ENCODE measurements at places on chromosomes 16 and 17.

DNA sequence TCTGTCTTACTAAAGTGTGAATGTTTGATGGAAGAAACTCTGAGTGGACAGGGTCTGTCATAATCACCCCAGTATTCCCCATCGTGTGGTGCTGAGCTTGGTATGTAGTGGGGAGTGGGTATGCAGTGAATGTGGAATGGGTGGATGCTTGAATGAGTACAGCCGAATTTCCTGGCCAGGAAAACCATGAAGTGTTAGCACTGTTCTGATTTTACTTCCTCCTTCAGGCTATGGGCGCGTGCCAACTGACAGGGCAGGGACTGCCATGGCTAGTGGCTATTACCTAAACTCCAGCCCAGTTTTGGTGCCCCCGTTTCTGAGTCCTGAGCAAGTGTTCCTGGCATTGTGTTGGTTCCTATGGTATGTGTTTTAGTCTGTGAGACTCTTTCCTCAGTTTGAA lies 48.6 kb downstream of the PRKCA start:
- no peak for DNase-seq

GRCh38 chr16:48386559-48387312 lies 1.5 kb upstream of the SIAH1 start:
- no peak for DNase-seq

DNA sequence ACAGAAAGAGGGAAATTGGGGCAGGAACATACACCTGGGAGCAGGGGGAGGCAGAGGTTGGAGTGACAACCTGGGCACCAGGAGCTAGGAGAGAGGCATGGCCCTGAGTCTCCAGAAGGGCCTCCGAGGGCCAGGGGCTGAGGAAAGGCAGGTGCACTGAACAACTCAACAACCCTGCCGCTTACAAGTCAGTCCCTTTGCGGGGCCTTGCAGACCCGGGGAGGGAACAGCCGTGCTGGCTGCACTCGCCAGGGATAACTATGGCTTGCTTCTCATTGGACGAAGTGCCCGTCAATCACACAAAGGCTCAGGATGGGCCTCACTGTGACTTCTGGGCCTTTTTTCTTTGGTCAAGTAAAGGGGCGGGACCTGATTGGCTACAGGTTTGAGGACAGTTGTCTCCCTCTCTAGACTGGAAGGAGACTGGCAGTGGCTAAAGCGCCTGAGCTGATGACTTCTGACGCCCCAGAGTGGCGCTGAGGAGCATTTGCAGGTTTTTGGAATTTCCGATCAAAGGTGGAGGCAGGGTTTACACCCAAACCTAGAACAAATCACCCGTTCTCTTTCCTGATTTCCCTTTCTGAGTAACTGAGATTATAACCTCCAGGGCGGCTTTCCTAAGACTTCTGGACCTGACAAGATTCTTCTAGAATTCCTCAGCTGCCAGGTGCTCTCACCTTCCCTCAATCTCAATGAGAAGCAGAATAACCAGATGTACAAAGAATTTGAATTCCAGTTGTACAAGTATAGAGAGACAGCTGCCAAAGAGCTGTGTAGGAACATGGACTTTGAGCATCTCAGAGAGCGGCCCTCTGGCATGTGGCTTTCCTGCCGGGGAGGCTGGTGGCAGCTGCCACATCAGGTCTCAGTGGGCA lies 27.6 kb upstream of the ST6GALNAC2 start:
- no peak for DNase-seq

DNA sequence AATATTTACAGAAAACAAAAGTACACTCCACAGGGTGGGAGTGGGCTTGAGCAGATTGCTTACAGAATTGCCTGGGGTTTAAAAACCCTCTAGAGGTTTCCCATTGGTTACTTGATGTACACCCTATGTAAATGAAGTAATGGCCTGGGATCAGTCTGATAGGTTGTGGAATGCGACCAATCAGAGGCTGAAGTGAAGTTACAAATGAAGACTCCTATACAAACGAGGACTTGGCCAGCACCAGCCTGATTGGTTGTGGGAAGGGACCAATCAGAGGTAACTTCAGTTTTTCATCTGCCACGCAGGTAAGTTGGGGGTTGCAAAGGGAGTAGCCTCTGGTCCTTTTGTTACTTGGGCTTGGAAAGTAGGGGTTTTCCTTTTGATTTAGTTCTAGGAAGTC lies 8.8 kb downstream of the EEF2K start:
- DNase-seq = no peak

DNA sequence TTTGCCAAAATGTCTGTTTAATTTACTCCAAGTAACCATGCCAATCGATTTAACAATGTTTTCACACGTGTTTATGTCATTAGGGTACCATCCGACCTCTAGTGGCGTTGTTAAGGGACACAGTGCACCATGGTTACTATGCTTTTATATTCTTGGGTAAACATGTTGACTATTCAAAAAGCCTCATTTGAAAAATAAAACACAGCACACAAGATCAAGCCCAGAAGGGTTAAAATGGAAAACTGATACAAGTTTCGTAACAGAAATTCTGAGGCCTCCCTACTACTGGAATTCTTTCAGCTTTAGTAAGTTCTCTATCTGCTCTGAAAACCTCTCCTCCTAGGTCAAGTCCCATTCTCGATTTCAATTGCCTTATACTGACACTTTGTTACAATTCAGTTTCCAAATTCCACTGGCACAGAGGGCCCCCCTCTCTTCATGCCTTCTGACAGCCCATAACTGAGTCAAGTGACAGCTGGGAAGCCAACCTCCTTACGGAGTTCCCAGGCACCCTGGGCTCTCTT lies 2.1 kb downstream of the CFAP20 start:
- DNase-seq = no peak

DNA sequence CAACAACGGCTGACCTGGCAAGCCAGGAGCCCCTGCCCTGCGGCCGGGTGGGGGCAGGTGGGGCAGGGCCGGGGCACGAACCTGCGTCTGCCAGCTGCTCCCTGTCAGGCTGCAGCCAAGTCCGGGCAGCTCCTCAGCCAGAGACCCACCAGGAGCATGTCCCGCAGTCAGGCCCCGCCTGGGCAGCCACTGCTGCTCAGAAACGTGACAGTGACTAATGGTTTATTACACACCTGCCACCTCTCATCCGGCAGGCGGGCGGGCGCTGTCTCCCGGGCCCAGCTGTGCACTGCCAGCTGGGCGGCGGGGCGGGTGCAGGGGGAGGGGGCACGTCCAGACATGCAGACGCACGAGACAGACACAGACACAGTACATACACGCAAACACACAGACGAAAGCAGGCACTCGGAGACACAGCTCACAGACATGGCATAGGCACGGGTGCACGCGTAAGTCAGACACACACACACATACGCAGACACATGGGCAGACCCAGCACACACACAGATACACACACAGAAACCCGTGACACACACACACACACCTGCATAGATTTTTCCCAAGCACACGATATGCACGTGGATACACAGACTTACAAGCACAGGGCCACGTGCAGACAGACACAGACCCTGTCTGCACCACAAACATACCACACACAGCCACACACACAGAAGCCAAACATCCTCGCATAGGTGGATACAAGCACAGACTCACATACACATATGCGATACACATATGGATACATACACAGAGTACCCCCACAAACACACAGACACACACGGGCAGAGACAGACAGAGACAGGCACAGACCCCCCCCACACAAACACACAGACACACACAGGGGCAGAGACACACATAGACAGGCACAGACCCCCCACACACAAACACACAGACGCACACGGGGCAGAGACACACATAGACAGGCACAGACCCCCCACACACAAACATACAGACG lies 248.3 kb upstream of the CIBAR2 start:
- DNase-seq = no peak
